AG09319 (cell line): ENCODE measurements at places on chromosomes 4 and X.

- DNase-seq: no peak
These were observed 87.7 kb downstream of the FAM13A start for GRCh38 chr4:88969271-88969670.

DNA sequence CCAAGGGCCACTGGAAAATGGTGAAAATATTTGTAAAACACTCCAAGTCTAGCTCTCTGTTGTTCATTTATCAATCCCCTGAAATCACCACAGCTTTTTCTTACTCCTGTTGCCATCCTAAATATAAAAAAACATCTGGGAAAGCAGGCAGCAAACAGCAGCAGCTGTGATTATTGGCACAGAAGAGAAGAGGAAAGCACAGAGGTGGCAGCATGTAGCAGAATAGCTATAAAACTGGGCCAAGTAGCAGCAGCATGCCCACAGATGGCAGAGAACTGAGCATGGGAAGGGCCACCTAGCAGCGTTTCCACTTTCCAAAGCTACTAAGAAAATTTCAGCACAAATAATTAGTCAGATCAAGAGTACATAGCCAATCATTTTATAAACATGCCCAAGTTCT is 307.2 kb downstream of the SLC7A11 start:
- no peak for DNase-seq

DNA sequence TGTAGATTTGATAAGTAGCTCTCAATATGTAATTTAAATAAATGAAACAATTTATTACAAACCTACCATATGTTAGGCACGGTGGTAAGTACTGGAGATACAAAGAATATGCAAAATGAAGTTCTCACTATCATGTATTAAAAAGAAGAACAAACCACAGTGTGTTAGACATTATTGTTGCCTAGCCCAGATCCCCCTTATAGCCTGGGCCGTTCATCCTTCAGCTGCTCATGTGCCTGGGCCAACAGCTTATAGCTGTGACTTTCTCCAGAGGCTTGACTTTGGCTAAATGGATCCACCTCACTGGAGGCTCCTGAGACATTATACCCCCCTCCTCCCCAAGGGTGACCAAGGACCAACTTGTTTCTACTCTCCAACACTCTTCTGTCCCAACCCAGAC is 29.8 kb upstream of the CCNG2 start:
- no peak for DNase-seq

DNA sequence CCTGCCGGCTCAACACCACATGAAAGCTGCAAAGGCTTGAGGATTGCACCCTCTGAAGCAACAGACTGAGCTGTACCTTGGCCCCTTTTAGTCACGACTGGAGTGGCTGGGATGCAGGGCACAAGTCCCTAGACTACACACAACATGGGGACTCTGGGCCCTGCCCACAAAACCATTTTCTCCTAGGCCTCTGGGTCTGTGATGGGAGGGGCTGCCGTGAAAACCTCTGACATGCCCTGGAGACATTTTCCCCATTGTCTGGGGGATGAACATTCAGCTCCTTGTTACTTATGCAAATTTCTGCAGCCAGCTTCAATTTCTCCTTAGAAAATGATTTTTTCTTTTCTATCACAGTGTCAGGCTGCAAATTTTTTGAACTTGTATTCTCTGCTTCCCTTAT is 123.5 kb upstream of the SMARCAD1 start:
- DNase-seq: no peak

DNA sequence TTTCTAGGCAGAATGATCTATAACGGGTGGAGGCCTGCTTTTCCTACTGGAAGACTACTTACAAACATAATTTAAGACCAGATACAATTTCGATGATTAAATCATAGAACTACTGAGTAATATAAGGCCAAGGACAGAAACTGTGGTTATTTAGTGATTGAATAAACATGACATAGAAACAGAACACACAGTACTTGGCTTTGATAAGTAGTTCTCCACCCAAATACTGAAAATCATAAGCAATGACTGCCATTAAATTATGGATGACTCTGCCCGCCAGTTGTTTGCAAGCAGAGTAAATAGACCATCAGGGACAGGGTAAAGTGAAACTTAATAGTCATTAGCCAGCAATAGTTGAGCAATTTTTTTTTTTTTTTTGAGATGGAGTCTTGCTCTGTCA is 17.2 kb upstream of the SMIM14 start:
- DNase-seq: peak; percentile 69

DNA sequence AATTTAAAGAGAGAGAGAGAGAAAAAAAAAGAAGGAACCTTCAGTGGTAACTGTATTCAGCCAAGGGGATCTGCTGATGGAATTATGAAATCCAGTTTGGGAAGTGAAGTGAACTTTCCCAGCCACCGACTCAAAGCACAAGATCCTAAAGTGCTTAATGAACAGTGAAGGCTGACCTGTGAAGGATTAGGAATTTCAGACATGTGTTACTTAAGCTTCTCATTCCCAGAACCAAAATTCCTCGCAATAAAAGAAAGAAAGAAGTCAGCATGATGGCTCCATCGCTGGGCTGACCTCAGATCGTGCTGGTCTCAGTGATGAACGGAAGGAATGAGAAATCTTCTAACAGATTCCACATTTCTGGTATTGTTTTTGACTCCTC is 135.2 kb downstream of the ARSF start:
- DNase-seq: peak; percentile 57

DNA sequence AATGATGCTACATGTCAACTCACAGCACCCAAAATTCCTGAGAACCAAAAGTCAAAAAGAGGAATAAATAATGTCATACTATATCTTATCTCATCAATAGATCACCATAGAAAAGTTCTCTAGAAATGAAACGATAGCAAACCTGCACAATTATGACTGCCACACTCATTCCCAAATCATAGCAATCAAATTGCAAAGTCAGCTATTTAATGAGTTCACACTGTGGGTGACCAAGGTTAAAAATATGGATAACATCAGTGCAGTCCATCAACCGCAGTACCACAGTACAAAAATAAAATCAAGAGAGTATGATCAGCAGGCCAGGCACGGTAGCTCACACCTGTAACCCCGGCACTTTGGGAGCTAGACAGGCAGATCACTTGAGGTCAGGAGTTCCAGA is 62.3 kb downstream of the ATRX start:
- no peak for DNase-seq

GRCh38 chr4:185896817-185897488 is 85.0 kb upstream of the SORBS2 start:
- no peak for DNase-seq

DNA sequence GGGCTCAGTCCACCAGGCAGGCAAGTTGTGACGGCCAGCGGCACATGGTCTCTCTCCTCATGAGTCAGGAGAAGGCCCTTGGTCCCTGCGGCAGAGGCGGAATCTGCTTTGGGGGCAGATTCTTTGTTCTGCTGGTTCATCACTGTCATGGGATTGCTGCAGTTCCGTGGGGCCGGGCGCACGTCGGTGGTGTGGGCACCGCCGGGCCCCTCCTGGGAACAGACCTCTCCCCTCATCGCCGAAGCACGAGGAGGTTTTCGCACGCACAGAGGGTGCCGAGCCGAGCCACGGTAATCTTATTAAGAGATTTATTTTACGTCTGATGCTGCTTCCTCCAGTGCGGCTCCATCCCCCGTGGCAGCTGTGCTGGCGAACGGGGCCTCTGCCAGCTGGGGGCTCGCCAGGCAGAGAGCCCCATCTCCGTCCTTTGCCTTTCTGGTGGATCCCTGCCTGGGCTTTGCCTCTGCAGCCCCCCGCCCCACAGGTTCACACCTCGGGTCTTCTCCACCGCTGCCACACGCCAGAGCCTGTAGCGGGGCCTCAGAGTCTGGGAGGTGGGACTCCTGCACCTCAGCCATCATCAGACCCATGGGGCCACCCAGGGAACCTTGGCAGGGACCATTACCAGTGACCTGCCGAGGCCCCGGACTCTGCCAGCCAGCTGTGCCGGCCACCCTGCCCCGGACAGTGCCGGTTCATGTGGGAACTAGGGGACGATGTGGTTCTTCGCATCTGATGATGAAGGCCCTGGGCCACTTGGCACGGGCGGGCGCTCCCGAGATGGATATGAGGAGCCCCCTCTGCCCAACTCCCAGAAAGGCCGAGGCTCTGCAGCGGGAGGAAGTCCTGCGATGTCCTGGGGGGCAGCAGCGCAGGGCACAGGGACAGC is 86.7 kb upstream of the NKX1-1 start:
- no peak for DNase-seq

DNA sequence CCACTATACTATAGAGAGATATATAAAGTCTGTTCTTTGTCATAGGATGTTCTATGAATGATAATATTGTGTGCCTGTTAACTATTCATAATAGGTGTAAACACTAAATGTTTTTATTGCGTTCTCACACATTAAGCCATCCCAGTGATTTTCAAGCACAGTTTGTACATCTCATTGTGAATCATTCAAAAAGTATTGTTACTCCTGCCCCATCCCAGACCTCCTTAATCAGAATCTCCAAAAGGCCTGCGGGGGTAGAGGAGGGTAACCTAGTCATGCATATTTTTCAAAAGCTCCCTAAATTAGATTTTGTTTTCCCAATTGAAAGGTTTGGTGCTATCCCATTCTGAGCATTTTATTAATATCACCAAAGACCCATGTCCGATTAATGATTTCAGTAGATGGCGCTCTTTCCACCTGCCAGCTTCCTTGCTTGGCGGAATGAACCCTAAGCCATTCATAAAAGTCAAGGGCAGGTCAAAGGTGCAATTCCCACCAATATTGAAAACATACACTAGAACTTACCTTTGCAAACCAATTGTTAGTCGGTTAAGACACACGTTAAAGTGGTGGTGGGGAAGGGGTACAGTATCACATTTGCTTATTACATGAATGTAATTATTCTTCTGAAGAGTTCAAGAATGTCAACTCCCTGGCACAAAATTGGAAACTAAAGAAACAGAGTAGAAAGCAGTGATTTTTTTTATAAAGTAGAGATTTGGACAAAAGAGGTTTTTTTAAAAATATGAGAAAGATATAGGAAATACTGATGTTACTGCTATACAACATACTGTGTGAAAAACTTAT is 5.8 kb upstream of the TET2 start:
- no peak for DNase-seq

DNA sequence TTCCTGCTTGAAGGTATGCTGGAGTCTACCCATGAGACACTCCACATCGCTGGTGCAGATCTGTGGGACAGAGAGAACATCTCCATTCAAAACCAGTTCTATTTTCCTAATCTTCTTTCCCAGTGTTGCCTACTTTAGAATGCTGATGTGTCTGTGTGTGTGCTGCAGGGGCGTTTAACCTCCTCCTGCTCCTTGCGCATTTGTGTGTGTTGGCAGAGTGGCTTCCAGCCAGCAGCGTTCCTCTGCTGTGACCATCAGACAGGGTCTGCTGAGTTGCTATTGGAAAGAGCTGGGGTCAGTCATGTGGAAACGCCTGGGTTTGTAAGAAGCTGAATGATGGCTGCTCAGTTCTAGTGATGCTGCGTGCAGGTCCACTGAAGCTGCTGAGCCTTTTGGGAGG is 223.6 kb downstream of the RBMX2 start:
- no peak for DNase-seq

GRCh38 chr4:24837336-24837735 is 42.0 kb downstream of the SOD3 start:
- DNase-seq: no peak

- DNase-seq: no peak
These were observed 583 bp downstream of the RASL11B start for GRCh38 chr4:52862639-52863161.

- DNase-seq: no peak
These were observed 103.1 kb upstream of the SHISA3 start for GRCh38 chr4:42293967-42294813.

GRCh38 chr4:40934676-40935075 is 184.9 kb downstream of the NSUN7 start:
- no peak for DNase-seq

GRCh38 chr4:185002784-185003183 is 15.5 kb upstream of the HELT start:
- no peak for DNase-seq

GRCh38 chr4:71769434-71769833 is 14.4 kb downstream of the GC start:
- DNase-seq: no peak

DNA sequence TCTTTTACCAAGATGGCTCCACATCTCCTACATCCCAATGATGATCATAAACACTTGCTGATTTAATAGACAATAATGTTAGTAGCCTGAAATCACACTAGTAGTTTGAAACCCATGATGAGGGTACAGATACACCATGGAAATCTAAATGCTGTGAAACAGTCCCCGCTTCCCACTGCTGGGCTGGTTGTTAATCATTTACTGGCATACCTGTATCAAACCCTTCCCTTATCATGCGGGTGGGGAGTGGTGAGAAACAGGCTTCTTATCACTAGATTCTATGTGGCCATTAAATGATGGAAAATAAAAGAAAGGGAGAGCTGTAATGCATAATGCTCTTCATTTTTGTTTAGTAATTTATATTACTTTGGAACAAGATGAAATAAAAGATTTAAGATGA is 21.9 kb downstream of the MAOA start:
- no peak for DNase-seq

DNA sequence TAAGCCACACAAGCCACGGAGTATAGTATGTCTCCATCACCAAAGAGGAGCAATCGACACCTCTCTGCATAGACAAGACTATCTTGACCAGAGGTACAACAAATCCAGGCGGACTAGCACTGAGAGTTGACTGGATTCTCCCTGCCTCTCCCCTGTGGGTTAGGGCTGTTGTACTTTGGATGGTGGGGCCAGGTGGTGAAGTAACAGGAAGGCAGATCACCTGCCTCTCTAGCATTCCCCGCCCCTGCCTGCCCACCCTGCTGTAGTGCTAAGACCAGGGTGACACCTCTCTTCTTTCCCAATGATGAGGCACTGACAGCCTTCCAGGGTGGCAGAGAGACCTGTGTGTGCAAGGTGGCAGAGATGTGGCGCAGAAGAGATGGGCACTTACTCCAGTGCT is 47.5 kb upstream of the TRIM2 start:
- DNase-seq: no peak

DNA sequence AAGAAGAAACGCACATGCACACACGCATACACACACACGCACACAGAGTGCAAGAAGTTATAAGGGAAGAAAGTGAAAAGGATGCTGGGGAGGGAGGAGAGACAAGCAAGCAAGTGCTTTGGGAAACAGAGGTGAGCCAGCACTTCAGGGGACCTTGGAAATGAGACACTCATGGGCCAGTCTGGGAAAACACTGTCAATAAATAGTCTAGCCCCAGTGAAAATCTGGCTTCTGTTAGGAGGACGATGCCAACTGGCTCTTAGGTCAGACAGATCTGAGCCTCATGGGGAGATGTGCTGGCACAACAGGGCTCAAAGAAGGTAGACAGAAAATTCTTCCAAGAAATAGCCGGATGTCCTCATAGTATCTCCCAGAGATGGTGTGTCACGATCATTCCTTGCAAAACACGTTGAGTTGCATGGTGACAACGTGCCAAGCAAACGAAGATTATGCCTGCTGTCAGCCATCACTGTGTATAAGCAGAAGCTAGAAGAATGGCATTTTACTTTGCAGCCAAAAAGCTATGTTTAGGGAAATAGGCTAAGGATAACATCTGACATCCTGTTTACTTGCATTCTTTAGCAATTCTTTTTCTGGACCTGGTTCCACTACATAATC is 557 bp upstream of the ARHGEF6 start:
- no peak for DNase-seq

DNA sequence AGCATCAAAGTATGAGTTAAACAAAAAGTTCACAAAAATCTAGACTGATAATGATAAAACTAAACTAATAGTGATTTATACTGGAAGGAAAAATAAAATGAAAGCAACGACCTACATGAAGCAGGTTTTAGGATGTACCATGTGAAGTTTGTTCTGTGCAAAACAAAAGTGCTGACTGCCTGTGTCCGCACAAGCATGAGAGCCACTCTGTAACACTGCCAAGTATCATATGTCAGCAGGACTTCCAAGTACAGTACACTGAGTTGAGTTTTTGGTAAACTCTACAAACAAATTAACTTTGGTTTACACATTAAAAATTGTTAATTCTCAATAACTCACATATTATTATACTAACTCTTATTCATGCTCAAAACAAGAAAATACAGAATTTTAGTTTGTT is 459.0 kb downstream of the PDGFC start:
- peak; percentile 12 for DNase-seq
